ENCODE measurements at places on chromosomes 5 and 9.

DNA sequence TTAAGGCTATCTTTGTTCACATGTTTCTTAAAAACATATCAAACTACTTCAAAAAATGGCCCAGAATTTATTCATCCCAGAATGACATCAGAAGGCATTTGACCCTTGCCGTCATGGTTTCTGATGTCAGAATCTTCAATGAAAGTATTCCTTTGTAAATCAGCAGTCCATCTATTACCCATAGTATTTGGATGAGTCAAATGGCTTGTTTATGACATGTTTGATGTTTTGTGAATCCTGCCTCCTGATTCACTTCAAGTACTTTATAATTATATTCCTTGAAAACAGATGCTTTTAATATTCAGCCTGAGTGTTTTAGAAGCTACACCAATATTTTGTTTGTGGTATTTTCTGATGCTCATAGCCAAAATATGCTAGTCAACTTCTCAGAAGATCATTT lies 200.8 kb upstream of the MEF2C start:
- DNase-seq: peak; percentile 16

DNA sequence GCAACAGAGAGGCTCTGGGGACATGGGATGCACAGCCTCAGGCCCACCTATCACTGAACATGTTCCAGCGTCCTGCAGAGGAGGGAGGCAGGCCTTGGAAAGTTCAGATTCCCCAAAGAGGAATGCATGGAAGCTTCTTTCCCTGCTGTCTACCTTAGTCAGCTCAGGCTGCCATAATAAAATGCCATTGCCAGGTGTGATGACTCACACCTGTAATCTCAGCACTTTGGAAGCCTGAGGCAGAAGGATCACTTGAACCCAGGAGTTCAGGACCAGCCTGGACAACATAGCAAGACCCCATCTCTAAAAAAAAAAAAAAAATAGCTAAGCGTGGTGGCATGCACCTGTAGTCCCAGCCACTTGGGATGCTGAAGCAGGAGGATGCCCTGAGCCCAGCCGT lies 24.5 kb upstream of the TOR1B start:
- DNase-seq: no peak

DNA sequence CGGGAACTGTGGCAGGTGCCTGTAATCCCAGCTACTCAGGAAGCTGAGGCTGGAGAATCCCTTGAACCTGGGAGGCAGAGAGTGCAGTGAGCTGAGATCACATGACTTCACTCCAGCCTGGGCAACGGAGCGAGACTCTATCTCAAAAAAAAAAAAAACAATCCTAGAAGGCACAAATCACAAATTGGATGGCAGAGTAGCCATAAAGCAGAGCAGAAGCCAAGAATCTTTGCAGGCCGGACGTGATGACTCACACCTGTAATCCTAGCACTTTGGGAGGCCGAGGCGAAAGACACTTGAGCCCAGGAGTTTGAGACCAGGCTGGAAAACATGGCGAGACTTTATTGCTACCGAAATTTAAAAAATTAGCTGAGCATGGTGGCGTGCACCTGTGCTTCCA lies 9.2 kb upstream of the FUBP3 start:
- DNase-seq: peak; percentile 66

GRCh38 chr9:134222018-134222573 lies 57.7 kb upstream of the RNU6ATAC start:
- DNase-seq: no peak

DNA sequence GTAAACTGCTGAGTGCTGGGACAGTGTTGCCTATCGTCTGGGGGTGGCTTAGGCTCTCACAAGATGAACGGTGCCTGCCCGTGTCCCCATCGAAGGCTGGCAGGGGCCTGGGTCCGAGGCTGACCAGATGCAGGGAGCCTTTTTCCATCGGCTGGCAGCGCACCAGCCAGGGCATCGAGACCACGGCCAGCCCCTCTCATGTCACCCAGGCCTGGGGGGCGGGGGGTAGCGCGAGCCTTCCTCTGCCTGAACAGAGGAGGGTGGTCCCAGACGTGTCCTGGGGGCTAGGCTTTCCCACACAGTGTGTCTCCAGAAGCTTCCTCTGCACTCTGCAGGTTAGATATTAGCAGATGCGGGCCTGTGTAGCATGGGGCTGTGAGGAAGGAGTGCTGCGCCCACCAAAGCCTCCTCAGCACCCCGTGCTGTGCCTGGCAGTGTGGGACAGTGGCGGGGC lies 17.3 kb downstream of the FGD3 start:
- no peak for DNase-seq

GRCh38 chr5:134138416-134139376 lies 24.2 kb downstream of the TCF7 start:
- DNase-seq: peak; percentile 80

- DNase-seq: peak; percentile 91
Observed at GRCh38 chr9:129483415-129484351, 137.2 kb downstream of the C9orf50 start.

- DNase-seq: no peak
Observed at GRCh38 chr9:21970800-21971640, 23.2 kb downstream of the CDKN2A start.
